ENCODE measurements at places on chromosomes 4 and X.
A peak's percentile ranks its signal among the peaks of the same experiment; 100 is the strongest.

DNA sequence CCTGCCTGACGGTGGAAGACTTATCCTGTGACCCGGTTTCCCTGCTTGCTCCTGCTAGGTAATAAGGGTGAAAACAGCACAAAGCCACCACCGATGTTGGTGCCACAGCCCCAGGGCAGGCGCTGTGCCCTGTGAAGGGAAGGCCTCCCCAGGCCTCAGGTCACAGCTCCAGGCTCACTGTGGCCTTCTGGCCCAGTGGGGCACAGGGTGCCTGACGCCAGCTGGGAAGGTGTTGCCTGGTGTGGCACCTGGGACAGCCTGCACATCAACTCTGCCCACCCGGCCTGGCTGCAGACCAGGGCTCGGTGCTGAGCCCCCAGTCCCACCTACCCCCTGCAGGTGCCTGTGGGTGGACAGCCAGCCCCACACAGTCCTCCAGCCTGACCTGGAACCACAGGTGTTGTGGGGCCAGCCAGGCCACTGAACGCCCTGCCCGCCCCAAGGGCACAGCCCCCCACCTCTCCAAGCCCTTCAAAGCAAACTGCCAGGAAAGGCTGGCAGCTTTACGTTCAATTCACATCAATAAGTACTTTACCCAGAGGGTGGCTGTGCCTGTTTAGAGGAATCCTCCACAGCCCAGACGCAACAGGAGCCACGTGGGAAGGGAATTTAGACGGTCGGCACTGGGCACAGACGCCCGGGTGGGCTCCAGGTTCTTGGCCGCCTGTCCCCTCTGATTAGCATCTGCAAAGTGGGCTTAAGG is 54.3 kb downstream of the ZFYVE28 start:
- no peak for DNase-seq

DNA sequence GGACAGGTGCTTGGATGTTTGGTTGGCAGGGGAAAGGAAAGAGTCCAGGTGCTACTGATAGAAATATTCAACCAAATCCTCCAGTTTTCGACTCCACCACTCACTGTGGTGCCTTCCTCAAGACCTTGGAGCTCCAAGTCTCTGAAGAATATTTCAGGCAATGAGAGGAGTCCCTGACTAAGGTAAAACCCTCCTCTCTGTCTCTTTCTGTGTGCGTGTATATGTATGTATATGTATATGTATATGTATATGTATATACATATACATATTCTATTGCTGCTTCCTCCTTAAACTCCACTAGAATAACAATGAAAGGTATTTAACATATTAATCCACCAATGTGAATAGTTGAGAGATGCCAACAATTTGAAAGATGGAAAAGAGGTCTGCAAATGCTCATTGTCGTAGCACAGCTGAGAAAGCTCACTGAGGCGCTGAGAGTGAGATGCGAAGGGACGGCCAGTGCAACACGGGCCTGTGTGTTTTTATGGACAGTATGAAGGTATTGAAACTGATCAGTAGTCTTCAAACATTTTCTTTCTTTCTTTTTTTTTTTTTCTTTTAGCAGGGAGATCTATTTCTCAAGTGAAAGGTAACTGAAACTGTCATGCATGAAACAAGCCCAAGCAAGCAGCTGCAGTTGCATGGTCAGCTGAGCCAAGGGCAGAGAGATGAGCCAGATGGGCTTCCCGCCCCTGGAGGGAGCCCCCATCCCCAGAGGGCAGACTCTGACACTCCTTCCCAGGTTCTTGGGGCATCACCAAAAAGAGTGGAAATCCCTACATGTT is 41.1 kb upstream of the HS3ST1 start:
- no peak for DNase-seq

DNA sequence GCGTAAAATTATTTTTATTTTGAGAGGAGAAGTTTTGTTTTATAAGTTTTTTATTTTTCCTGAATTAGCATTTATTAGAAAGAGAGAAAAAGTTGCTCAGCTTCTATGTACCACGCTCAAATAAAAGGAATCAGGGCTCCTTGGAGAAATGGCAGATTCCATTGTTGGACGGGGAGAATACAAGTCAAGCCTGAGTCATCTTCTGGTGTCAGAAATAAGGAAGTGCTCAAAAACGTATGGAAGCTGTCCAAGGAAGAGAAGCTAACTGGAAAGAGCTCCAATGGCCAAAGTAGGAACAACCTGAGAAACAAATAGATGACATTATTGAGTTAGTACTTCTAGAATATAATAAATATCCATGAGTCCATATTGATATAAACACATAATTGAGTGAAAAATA is 89.3 kb upstream of the NEIL3 start:
- no peak for DNase-seq

DNA sequence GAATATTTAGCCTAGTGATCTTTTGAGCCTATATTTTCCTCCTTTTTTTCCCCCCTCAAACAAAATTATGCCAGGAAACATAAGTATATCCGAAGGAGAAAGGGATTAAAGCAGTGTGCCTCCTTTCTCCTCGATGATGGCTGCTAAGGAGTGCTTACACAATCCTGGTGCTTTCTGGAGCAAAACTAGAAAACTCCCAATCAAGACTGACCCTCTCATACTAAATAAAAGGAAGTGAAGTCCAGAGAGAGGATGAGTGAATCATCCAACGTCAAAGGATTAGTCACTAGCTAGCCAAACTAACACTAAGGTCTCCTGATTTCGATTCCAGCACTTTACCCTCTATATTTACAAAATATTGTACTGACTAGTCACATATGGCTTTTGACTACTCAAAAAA is 146.8 kb downstream of the PPP3CA start:
- no peak for DNase-seq

GRCh38 chr4:183399616-183400015 is 44.8 kb upstream of the CDKN2AIP start:
- no peak for DNase-seq

DNA sequence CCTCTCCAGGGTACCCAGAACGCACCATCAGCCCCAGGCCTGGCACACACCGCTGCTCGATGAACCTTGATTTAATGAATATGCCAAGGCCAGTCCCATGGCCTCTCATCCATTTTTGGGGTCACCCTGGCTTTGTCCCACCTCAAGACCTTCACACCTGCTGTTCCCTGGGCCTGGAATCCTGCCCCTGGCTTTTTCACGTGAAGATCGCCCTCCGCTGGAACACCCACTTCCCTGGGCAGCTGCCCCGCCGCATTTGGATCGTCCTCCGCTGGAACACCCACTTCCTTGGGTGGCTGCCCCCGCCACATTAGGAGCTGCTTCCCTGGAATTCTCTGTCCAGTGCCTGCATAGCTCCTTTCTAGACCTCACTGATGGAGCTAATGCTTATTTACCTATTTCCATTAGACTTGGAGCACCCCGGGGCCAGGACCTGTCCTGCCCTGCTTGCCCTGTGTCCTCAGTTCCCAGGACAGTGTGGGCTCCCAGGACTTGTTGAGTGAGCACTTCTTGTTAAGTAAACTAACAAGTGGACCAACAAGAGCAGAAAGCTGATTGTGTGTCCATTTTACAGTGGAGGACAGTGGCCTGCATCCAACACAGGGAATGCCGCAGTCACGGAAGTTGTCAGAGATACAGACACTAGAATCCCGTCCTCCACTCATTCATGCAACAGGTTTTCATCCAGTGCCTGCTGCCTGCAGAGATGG is 12.5 kb downstream of the BLOC1S4 start:
- DNase-seq = no peak

DNA sequence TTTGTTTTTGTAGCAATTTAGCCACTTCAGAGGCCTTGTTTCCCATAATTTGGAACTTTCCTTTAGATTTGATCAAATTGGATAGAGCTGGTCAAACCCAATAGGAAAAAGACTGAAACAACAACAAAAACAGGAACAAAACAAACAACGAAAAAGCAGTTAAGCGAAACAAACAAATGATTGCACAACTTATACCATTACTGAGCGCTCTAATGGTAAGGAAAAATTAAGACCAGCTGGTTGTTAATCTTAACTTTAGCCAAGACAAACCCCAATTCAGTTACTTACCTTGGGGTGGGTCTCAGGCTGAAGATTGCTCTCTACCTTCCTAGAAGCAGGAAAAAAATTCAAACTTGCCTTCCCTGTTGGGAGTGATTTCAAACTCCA is 38.3 kb downstream of the SPCS3 start:
- no peak for DNase-seq

GRCh38 chrX:10833299-10834169 is 213.1 kb upstream of the MID1 start:
- no peak for DNase-seq

GRCh38 chrX:130401415-130402207 is at the start of gene RBMX2:
TSS of gene RBMX2 (plus strand) at chrX:130401987. CDS start at chrX:130402033, 46 bp downstream.
- peak; percentile 56 for DNase-seq

Data from T-helper 9 cell (primary cell).